ENCODE measurements at places on chromosomes 3 and 15.

DNA sequence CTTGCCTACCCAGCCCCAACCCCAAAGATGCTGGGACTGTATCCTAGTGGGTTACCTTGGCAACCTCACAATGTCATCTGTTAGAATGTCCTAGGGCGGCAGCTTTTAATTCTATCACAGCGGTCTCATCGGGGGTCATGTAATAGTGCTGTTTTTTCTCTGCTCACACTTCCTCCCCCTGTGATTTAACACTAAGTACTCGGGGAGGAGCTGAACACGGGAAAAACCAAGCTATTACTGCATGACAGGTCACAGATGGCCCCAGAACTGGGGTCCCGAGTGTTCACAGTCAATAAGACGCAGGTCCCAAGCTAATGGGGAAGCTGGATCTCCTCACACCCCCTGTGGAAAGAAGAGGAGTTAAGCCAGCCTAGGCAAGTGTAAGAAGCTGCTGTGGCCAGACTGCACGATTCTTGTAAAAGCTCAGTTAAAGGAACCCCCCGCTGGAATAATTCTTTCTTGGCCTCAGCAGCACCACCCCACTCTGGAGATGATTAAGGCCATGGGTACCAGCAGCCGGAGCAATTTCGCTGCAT lies 2.5 kb upstream of the RFTN1 start:
- no peak for DNase-seq

DNA sequence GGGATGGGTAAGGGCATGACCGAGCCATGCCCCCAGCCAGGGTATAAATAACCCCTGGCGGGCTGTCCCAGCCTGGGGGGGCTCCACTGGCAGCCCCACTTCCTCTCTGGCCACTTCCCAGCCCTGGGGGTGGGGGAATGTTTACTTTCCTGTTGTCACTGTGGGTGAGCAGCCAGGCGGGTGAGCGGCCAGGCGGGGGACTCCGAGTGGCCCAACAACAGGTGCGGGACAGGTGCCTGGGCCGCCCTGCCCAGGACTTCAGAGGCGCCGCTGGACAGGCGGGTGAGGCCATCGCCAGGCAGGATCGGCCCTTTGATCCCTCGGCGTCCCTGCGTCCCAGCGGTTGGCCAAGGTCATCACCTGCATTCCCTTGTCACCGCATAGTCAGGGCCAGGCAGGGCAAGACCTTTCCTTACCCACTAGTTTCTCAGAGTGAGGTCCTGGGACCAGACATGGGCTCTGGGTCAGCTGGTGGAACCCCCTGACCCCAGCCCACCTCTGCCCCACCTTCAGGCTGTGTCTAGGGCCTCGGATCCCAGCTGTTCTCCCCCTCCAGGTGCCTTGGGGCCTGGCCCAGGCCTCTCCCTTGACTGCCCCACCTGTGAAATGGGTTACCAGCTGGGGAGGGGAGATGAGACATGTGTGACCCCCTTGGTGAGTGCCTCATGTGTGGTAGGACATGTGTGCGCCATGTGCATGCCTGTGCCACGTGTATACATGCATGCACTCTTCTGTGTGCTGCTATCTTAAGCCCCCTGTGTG lies 16.6 kb downstream of the SEMA3F start:
- no peak for DNase-seq

- DNase-seq: no peak
Observed at GRCh38 chr3:85020828-85021227, 62.0 kb downstream of the CADM2 start.

DNA sequence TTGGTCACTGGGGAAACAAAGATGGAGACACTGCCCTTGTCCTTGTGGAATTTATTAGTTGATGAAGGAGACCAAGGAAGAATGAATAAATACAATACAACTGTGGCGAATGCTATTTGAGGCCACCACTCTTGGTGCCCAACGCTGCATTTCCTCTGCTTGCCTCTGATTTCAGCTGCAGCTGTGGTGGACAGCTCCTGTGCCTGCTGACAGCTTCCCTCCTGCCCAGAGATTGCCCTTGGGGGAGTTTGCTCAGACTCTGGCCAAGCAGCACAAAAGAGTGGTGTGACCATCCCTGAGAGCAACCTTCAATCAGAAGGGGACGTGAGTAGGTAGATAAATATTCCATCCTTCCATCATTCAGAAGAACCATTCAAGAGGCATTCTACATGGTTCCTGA lies 64.6 kb upstream of the FHIT start:
- no peak for DNase-seq

GRCh38 chr3:20246662-20247061 lies 60.7 kb upstream of the SGO1 start:
- DNase-seq: no peak

- no peak for DNase-seq
Observed at GRCh38 chr3:160928183-160928726, 172.2 kb downstream of the PPM1L start.

GRCh38 chr3:169458752-169459151 lies 204.8 kb downstream of the MECOM start:
- DNase-seq: no peak

GRCh38 chr15:89087161-89087829 lies 961 bp upstream of the ABHD2 start:
- no peak for DNase-seq

GRCh38 chr3:106810300-106810875 lies 566.9 kb upstream of the CCDC54 start:
- no peak for DNase-seq

- no peak for DNase-seq
Observed at GRCh38 chr15:82731527-82731926, 21.9 kb upstream of the AP3B2 start.

DNA sequence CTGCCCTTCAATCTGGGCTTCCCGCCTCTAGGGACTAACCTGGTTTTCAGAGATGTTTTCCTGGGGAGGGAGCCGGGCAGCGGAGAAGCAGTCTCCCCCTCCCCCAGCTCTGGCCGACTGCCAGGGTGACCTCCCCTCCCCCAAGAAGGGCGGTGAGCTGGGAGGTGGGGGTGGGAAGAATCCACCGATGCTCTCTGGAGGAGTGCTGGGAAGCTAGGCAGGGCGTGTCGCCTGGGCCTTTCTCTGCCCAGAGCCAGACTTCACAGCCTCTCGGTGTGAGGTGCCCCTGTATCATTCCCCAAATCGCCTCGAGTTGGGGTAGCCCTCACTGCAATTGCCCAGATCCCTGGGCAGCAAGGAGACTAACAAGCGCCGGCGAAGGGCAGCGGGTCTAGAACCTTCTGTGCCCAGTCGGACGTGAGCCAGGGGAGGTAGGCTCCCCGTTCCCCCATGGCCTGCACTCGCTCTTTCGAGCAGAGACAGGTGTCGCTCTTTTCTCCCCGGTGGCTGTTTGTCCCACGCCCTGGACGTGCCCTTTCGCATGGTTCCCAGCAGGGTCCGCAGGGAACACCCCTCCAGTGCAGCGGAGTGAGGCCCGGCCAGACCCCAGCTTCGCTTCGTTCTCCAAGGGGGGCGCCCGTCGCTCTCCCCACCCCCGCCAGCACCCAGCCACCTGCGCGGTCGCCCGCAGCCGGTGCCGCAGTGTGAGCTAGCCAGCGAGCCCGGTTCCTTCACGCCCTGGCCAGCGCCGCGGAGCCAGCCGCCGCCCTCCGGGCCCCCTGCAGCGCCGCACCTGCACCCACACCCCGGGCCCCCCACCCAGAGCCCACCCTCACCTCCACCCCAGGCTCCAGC lies 1.1 kb downstream of the RAB6B start:
- no peak for DNase-seq

DNA sequence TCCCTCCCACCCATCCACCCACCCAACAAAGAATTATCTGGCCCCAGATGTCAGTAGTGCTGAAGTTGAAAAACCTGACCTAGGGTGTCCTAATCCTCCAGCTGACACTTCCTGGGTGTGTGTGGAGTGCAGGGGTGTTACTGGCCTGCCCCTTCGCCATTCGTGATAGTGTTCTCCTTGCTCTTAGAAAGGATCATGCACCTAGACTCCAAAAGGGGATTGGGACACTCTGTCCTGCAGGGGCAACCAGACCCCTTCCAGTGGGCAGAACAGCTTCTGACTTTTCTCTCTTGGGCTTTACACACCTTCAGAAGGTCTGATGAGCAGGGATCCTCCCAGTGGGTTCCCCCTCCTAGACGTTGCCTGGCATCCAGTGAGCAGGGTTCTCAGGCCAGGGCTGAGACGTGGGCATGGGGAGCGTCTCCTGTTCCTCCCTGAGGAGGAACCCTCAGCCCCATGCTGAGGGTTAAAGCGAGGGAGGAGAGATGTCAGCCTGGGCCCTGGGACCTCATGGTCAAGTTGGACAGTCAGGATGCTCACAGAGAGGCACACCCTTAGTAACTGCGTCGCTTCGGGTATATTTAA lies 75.0 kb downstream of the AAGAB start:
- no peak for DNase-seq

DNA sequence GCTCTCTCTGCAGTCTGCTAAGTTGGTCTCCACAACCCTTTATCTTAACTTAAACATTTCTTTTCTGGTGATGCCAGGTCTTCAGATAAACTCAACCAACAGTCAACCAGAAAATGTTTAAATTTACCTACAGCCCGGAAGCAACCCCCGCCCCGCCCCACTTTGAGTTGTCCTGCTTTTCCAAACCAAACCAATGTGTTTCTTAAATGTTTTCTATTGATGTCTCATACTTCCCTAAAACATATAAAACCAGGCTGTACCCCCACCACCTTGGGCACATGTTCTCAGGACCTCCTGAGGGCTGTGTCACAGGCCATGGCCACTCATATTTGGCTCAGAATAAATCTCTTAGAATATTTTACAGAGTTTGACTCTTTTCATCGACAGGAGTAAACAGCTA lies 13.2 kb upstream of the GPR160 start:
- DNase-seq: no peak

DNA sequence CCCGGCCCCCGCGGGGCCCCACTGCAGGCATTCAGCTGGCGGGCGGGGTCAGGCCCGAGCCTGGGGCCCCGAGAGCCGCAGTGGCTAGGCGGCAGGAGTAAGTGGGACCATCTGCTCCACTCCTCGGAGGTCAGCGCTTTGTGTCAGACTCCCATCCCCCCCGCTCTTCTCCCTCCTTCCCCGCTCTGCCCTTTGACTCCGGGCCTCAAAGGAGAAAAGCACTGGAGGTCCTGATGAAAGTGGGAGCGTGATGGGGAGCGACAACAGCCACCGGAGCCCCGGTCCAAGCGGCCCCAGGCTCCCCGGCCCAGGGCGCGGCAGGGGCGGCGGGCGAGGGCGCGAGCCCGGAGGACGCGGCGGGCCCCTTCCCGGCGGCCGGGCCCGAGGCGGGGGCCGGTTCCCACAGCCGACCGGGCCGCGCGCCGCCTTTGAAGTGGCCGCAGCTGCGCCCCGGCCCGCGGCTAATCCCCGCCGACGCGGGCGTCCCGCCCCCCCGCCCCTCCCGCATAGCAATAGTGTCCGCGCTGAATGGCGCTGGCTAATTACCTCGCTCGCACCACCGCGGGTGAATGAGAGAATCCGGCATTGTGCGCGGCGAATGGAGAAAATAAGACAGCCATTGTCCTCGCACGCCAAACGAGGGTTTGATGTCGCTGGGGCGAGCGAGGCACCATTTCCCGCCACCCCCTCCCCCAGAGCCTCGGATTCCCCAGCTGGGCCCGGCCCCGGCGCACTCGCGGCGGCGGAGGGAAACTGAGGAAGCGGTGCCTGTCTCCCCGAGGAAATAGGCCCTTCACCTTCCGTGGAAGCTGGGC lies 22.4 kb downstream of the IGDCC3 start:
- no peak for DNase-seq

- DNase-seq: no peak
Observed at GRCh38 chr3:107382631-107383030, 5.4 kb downstream of the CCDC54 start.

DNA sequence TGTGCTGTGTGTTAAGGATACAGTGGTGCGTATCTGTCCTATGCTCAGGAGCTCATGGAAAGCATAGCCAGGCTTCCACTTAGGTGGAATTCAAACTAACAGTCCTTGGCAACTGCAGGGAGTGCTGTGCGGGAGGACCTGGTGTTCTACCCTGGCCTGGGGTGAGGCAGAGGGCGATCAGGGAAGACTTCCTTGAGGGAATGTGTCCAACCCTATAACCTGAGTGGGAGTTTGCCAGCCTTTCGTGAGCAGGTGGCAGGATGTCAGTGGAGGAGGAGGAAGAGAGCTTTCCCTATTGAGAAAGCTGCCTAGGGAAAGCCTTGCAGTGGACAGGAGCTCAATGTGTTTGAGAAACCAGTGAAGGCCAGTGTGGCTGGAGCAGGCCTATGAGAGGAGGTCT lies 271.1 kb upstream of the C2CD4B start:
- no peak for DNase-seq

- DNase-seq: no peak
Observed at GRCh38 chr3:154242766-154243165, 81.5 kb downstream of the DHX36 start.
